Stomach (tissue), 19 donors: ENCODE measurements at places on chromosomes 4 and X. TPM values are rescaled to one million over a fixed set of nuclear protein-coding genes. Genes with fewer than 3 reads are reported as not detected.

DNA sequence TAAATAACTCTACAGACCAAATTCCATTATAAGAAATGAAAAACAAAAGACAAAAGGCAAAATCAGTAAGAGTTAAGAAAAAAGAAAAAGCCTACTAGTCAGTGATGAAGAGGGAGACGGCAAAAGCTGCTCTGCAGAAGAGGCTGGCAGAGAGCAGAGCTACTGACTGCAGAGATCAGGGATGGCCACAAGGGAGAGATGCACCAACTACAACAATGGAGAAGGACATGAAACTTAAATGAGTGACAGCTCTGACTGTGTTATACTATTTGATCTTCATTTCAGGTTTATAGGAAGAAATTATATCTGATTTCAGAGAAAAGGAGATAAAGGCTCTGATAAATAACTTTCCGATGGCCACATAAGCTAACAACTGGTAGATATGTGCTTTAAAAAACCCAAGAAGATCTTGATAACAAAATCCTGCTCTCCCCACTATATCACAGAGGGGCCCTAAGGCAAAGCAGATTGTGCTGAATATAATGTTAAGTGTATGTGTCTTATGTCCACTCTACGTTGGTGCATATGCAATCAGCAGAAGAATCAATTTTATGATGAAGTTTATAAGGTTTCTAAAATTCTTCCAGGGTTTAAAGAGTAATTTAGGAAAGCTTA is 58.4 kb upstream of the COX18 start:
- DNase-seq = peak; percentile 12

ETDA gene
- not detected for total RNA-seq

- no peak for DNase-seq
Measured at GRCh38 chrX:68059469-68059868, 373.8 kb downstream of the OPHN1 start.

DNA sequence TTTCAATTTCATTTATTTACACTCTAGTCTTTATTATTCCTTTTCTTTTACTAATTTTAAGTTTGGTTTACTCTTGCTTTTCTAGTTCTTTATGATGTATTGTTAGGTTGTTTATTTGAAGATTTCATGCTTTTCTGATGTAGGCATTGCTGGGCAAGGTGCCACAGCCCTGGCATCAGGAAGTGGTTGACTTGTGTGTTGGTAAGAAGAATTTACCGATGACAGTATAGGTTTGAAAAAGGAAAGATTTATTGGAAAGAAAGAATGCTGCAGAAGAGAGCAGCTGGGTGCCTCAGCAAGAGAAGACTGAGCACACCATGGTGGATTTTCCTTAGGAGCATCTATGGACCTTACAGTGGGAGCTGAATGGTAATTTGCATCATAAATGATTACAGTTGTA is 153.2 kb downstream of the KLF8 start:
- no peak for DNase-seq

DNA sequence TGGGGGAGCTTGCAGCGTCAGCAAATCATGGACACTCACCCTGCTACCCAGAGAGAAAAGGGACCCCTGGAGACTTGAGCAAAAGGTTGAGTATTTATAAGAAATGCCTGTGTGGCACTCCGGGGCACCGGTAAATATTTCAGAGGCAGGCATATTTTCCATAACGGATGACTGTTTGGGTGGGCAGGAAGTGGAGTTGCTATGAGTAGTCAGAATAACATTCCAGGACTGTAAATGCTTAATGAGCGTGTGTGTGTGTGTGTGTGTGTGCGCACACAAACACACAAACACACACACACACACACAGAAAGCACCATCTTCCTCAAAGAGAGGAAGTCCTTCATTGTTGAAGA is 74.6 kb downstream of the MXRA5 start:
- peak; percentile 44 for DNase-seq

- DNase-seq = no peak
Measured at GRCh38 chrX:136417806-136418205, 69.9 kb upstream of the BRS3 start.

GAGE12E gene
- not detected for total RNA-seq

ALAS2 gene
- total RNA-seq = not detected

- DNase-seq = peak; percentile 75
Measured at GRCh38 chrX:48631376-48632090, 34.2 kb downstream of the WDR13 start.

BTC gene
- total RNA-seq = 64.8 TPM

- DNase-seq = no peak
Measured at GRCh38 chrX:96578781-96579180, 105.9 kb upstream of the DIAPH2 start.

GRCh38 chr4:150974252-150974640 is 40.8 kb downstream of the LRBA start:
- DNase-seq = no peak

DNA sequence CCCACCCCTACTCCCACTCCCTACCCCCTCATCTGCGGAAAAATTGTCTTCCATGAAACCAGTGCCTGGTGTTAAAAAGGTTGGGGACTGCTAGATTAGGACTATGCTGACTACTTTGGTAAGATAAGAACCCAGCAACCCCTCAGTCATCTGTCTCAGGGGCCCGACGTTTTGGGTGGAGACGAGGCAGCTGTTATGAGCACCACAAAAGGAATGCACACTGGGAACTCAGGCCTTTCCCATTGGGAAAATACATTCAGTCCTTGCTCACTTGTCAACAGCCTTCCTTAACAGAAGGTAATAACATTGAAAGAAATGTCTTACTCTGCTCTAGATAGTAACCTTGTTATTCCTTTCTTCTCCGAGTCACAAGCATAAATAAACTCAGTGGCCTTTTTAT is 310.8 kb downstream of the AFF2 start:
- DNase-seq = no peak

DNA sequence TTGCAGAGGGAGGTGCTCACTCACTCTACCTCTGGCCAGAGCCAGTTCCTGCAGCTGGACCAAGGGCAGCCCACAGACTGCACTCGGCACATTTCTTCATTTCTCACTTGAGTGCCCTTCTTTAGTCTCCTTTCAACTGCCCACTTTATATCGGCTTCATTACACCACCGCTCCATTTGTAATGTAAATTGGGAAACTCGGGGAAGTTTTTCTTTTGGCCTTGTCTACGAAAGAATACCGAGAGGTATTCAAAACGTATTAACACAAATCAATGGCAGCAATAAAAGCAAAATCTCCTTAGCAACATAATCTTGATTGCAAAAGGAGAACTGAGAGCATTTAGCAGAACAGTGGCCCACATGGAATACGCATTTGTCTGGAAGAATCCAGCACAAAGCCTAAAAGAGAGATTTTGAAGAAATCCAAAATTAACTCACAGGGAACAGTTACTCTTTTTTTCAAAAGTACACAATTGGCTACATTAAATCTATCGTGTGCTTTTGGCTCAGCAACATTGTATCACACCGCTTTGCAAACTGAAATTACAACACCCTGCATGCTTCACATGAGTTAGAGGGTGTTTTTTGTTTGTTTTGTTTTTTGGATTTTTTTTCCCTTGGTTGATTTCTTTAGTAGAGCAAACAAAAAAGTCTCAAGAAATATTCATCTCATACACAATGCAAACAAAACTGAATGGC is 62.6 kb downstream of the CHIC2 start:
- DNase-seq = no peak

DNA sequence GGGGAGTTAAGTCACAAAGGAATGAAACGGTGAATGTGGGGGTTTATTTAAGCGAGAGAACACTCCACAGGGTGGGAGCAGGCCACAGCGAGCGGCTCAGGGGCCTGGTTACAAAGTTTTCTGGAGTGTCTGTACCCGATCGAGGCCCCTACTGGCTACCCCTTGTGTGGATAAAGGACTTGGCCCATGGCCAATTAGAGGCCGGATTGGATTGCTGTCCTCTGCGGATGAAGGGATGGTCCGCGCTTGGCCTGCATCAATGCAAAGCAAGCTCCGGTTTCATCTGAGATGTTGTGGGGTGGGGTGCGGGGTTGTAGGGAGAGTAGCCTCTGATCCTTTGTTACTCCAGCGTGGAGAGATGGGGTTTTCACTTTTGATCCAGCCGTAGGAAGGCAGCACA is 1574.5 kb upstream of the TENM3 start:
- no peak for DNase-seq

GRCh38 chr4:165583341-165583740 is 204.5 kb downstream of the CPE start:
- no peak for DNase-seq

ASB12 gene
- not detected for total RNA-seq

DNA sequence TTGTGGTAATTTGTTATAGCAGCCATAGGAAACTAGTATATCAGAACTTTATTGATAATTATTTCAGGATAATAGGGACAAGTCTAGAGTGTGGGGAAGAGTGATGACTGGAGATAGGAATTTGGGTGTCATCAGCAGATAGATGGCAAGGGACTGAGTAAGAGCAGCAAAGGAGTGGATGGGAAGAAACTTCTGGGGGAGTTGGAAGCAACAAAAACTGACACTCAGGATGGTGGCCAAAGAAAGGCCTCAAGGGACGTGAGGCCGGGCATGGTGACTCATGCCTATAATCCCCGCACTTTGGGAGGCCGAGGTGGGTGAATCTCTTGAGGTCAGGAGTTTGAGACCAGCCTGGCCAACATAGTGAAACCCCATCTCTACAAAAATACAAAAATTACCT is 9.1 kb upstream of the SLC25A5 start:
- no peak for DNase-seq

DNA sequence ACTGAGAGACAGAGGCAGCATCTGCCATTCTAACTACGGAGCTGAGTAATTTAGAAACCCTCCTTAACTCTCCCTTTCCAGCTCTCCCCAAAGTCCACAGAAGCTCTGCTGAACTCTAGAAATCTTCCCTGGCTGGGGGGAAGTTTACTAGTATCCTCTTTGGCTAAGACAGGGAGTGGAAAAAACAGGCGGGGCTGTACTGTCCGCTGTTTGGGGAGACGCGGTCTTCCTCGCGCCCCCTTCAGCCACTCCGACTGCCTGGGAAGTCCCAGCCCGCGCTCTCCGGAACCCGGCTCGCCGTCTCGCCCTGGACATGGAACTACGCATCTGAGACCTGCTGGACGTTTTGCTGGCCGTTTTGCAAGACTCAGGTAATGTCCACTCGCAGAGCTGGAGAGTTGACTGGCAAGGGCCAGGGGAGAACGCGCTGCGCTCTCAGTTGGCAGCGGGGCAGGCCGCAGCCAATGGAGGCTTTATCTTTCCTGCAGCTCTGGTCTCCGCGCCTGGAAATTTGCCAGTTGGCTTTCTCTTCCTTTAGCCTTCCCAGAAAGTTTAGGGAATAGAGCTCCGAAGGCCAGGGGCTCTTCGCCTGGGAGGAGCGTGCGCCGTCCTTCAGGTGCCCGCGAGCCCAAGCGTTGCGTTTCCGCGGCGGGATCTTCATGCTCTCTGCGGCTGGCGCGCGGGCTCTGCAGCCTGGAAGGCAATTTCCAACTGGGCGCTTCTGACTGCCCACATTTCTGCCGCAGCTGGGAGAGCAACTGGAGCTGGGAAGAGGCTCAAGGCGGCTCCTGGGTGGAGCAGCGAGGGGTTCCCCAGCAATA is 892 bp downstream of the IL1RAPL2 start:
- peak; percentile 31 for DNase-seq

S100P gene
- total RNA-seq = not detected

DNA sequence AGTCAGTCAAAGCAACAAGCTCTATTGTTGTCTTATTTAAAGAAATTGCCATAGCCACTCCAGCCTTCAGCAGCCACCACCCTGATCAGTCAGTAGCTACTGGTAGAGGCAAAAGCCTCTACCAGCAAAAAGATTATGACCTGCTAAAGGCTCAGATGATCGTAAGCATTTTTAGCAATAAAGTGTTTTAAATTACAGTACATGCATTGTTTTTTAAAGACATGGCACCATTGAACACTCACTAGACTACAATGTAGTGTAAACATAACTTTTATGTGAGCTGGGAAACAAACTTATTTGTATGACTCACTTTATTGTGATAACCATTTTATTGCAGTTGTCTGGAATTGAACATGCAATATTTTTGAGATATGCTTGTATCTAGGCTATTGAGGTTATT is 32.3 kb upstream of the DYNLT3 start:
- DNase-seq = no peak

- DNase-seq = no peak
Measured at GRCh38 chr4:75056277-75056676, 123.4 kb downstream of the PARM1 start.

DNA sequence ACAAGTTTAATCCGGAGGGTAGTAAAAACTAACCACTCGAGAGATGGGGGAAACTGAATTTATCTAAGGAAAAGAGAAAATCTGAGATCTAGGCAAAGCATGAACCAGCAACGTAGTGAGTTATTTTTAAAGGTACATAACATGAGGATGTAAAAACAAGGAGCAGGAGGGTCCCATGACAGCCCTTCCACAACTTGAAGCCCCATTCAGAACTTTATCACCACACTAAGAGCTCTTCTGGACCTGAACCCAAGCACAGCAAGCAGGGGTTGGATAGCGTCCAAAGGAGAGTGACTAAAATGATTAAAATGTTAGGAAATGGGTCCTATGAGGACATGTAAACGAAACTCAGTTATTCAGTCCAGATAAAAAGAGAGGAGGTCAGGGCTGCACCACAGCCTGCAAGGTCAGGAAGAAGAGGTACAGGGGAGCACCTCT is 16.2 kb downstream of the SH3RF1 start:
- no peak for DNase-seq

DNA sequence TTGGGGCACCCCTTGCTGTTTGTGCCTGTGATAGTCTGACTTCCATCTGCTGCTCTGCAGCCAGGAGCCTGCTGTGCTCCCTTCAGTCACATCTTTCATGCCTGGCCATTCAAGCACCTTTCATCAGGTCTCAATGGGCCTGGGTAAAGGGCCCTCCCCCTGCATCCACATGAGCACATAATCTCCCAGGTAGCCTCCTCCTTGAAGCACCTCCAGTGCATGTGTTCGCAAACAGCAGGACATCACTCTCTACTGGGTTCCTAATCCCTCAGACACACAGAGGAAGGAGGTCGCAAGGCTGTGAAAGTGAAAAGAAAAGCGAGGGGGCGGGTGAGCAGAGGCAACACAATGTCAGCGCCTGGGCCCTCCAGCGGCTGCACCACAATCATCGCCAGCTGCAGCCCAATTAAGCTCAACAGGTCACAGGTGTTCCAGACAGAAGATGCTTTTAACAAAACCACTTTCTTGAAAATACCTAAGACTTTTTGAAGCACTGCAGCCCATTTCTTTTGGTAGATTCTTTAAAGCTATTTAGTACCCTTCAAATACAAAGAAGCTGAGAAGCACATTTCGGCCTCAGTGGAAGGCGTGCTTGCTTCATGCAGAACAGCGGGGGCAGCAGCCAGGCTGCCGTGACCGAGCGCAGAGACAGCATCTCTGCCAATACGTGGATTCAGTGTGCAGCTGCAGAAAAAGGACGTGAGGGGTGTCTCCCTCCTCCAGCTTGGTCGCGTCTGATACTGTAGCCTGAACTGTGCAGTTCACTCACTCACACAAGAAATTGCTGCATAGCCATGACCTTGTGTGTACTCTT is 92.2 kb upstream of the SPRY1 start:
- DNase-seq = peak; percentile 50

SPANXA2 gene
- total RNA-seq = not detected

TBC1D25 gene
- total RNA-seq = not detected
